ENCODE measurements at places on chromosomes 1 and 21.
A peak's percentile ranks its signal among the peaks of the same experiment; 100 is the strongest.

DNA sequence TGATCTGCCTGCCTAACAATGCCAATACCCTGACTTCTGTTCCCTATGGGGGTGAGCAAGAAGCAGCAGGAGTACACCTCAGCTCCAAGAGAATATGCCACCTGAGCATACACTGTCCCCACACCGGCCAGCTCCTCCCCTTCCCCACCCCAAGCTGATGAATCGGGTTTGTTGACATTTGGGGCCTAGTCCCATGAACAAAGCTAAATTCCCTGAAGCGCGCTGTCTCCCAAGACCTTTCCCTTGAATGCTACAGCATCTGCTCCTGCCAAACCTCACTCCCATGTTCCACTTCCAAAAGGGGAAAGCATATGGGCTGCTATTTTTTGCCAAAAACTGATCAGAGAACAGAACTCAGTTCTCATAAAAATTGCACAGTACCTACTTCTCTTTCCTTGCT is 220.4 kb upstream of the CAMK1G start:
- DNase-seq: no peak

DNA sequence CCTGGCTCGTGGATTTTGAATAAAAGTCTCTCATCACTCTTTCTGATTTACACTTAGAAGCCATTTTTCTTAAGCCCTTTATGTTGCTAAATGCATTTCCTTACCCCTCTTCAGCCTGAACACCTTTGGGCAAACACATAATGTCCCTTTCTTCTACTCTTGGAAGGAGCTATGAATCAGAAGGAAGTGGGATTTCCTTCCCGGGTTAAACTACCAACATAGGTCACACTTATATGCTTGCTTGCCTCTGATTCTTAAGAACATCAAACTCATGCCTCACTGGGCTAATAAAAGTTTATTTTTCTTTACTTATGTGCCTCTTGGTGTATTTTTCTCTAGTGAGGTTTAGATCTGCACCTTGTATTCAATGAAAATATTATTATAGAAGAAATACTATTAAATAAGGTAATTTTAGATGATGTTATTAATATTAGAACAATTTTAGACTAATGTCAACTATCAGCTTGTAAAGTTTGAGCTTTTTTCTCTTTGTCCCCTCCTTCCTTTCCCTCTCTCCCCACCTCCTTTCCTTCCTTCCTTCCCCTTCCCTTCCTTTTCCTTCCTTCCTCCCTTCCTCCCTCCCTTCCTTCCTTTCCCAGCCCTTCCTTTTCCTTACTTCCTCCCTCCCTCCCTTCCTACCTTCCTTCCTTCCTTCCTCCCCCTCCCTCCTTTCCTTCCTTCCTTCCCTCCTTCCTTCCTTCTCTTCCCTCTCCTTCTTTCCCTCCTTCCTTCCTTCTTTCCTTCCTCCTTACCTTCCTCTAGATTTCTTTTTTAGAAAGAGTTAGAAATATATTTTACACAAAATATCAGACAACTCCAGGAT is 66.5 kb upstream of the KCNJ6 start:
- no peak for DNase-seq

- no peak for DNase-seq
Measured at GRCh38 chr1:26373281-26373680, 731 bp upstream of the ZNF683 start.

GRCh38 chr21:39029900-39030884 is 153.1 kb downstream of the PSMG1 start:
- DNase-seq: no peak

DNA sequence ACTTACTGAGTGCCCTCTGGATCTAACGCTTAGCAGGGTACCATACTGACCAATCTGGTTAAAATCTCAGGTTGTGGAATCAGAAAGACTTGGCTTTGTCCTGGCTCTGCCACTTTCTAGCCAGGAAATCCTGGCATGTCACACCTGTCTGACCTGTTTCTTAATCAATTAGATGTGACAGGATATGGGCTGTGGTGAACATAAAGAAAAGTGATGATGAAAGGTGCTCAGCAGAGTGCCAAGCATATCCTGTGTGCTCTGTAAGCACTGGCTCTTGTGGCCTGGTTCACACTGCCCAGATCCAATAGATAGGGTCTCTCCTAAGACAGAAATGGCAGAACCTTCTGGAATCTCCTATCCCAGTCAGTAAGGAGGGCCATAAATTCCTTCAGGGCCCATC is 53.9 kb downstream of the PHC2 start:
- no peak for DNase-seq

- DNase-seq: no peak
Measured at GRCh38 chr1:43420874-43421273, 31.2 kb downstream of the SZT2 start.

- peak; percentile 40 for DNase-seq
Measured at GRCh38 chr1:39258146-39258924, 53.8 kb downstream of the MACF1 start.

GRCh38 chr1:219928791-219929118 is 398 bp upstream of the SLC30A10 start:
- DNase-seq: no peak

DNA sequence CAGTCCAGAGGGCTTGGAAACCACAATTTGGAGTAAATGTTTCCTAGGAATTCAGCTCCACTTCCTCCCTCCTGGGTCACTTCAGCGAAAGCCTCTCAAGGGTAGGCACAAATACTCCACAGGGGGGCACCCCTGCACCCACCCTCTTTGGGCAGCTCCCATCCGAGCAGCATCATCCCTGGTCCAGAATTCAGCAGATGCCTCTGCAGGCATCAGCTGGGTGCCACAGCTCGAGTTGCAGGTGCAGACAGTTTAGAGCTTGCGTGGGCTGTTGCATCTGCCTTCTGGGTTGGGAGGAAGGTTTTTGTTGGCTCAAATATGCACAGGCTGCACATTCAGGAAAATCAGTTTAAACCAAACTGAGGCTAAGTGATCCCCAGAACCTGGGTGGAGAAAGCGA is 25.0 kb downstream of the KANK4 start:
- no peak for DNase-seq

GRCh38 chr1:19925342-19926070 is 2.1 kb upstream of the PLA2G2E start:
- no peak for DNase-seq

DNA sequence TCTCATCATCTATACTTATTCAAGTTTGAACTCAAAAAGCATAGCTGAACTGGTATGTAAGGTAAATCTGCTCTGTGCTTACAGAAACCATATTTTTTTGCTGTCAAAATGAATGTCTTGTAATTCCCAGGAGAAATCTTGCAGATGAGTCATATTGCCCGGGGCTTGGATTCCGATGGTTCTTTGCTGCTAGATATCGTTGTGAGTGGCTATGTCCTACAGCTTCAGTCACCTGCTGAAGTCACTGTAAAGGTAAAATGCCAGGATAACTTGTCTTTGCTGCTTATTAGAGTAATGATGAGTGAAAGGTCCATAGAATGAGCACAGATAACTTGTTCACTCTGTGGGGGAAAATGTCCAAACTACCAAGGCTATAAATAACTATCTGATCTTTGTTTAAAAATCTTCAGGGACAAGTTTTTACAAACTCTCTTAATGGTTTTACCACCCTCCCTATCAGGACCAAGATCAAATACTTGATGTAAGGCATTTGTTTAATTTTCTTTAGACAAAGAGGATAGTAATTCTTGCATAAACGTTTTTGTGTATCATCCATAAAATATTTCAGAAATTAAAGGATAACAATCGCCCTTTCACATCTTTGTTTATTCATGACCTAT is 222.3 kb downstream of the TPR start:
- DNase-seq: no peak

GRCh38 chr1:210339500-210339899 is 10.8 kb downstream of the HHAT start:
- DNase-seq: no peak

- no peak for DNase-seq
Measured at GRCh38 chr1:181986907-181987305, 74.6 kb downstream of the ZNF648 start.

DNA sequence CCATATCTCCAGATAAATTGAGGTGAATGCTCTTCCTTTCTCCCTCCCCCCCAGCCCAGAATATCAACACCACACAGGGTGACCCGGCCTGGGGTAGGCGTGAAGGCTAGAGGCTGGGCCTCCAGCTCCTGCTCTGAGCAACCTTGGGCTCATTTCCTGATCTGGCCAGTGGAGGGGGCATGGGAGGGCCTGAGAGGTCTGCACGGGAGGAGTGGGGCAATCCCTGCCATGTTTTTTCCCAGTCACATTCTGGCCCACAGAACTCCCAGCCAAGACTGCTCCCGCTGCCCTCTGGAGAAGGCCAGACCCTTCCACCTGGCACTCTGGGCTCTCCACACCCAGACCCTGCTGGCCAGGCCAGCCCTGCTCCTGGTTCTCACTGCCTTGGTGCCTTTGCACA is 3.9 kb downstream of the CLDN19 start:
- DNase-seq: no peak

- DNase-seq: no peak
Measured at GRCh38 chr1:186482661-186483255, 21.8 kb upstream of the PDC start.

DNA sequence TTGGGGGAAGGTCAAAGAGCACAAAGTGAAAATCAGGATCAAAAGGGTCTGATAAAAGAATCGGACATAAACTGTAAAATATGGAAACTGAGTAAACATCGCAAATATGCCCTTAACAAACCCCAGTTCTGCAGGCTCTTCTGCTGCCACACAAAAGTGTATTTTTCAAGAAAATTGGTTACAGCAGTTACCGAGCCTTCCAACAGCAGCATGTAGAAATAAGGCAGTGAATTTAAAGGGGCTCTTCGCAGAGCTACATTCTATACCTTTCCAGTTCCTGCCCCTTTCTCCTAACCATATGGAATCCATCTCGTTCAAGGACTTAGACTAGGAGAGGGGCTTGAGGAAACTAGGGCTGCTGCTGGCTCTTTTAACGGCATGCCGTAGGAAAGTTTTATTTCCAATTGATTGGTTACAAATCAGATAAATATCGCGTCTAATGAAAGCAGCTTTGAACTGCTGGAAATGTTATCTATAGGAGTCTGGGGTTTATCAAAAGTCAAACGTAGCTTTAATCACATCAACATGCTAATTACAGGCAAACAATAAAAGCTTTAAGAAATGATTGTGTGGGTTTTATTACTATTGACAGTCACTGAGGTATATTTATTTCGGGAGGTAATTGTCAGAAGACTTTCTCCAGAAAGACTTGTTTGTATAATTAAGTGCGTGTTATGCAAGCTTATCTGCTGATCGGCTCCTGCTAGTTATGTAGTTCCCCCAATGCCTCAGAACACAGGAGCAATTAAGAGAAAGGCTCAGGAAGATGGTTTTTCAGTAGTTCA is 59.1 kb downstream of the GORAB start:
- no peak for DNase-seq

GRCh38 chr1:172185211-172185610 is 235.3 kb upstream of the C1orf105 start:
- no peak for DNase-seq

- no peak for DNase-seq
Measured at GRCh38 chr1:238960071-238960470, 426.3 kb upstream of the CHRM3 start.

- DNase-seq: no peak
Measured at GRCh38 chr1:5232537-5232936, 578.1 kb downstream of the AJAP1 start.

- no peak for DNase-seq
Measured at GRCh38 chr21:42703136-42703908, 49.9 kb downstream of the PDE9A start.

- DNase-seq: no peak
Measured at GRCh38 chr1:58852731-58853485, 69.1 kb upstream of the JUN start.

GRCh38 chr1:154863315-154864174 is 6.5 kb downstream of the KCNN3 start:
- peak; percentile 34 for DNase-seq

GRCh38 chr1:28577738-28578536 is 14.1 kb upstream of the RAB42 start:
- DNase-seq: no peak

GRCh38 chr1:151501474-151501873 is 9.7 kb upstream of the CGN start:
- no peak for DNase-seq

DNA sequence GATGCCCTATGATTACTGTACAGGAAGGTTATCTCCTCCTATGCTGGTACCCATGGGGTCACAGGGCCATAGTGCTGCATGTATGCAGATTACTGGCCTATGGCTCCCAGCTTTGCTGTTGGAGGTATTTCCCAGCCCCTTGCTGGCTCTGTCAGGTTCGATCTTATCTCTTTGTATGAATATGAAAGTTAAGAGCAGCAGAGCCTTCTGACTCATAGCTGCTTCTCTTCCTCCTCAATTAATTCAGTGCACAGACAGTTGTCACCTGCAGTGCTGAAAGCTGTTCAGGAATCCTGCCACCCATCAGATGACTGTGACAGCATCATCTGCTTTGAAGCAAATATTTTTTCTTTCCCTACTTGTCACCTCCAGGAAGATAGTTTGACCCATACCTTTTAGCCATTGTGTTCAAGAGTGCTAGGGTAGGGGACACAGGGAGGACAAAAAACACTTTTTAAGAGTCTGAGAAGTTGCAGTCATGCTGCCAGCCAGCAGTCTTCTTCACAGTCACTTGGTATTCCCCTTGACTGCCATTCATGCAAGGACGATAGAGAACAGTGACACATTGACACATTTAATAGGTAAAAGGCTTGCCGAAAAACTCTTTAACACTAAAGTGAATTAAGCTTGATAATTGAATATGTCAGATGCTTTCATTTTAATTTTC is 73.1 kb downstream of the KIF1B start:
- DNase-seq: peak; percentile 2

- DNase-seq: no peak
Measured at GRCh38 chr1:212396638-212397037, 18.0 kb downstream of the PACC1 start.

DNA sequence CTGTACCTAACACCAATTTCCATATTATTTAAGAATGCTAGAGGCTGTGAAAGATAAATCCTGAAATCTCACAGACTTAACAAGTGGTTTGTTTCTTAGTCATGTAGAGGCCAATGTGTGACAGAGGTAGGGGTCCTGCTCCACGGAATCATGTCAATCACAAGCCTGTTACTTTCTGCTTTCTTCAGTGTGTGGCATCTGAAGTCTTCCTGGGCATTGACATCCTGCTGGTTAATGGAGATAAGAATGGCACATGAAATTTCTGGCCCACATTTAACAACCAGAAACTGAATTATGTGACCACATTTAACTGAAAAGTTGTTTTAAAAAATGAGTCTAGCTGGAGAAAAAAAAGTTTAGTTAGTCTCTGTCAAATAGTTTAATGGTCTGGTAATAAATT is 68.3 kb upstream of the PLA2G4A start:
- DNase-seq: no peak
